Activated T-cell treated with anti-CD3 and anti-CD28 coated beads for 48 hours (primary cell): ENCODE measurements at places on chromosomes 12 and 14.

GRCh38 chr12:110123919-110124268 is 263 bp upstream of the IFT81 start:
- DNase-seq = no peak

DNA sequence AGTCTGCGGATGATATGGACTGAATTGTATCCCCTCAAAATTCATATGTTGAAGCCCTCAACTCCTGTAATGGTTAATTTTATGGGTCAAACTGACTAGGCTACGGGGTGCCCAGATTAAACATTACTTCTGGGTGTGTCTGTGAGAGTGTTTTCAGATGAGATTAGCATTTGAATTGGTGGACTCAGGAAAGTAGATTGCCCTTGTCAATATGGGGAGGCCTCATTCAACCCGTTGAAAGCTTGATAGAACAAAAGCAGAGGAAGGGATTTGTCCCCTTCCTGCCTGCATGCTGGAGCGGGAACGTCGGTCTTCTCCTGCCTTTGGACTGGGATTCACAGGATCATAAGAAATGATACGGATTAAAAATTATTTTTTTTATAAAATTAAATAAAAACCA is 84.5 kb downstream of the BBS10 start:
- DNase-seq = no peak

DNA sequence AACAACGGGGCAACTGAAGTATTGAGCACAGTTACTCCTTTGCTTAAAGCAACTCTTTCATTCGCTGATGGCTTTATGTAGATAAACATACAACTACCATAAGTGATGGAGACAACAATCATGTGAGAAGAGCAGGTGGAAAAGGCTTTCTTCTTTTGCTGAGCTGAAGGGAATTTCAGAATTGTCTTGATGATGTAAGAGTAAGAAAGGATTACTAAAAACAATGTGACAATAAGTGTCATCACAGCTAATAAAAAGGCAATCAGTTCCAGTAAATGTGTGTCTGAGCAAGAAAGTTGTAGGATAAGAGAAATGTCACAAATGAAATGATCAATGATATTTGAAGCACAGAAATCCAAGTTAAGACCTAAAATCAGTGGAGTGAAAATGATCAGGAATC is 647 bp downstream of the OR6C70 start:
- DNase-seq = no peak

GRCh38 chr14:86675059-86675458 is 1145.1 kb downstream of the FLRT2 start:
- DNase-seq = no peak

DNA sequence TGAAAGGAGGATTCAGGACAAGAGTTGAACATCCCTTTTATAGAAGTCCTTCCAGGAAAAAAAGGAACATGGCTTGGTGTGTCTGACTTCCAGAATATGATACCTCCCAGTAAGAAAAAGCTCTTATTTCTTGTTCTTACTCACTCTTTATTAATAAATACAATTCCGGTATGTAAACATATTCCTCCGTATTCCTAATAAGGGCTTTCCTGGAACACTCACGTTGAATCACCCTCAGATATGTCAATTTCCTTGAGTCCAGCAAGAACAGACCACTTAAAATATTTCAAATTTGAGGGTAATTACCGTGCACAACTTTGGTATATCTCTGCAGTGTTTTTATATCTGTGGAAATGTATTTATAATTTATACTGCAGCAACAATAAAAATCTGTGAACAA is 385.6 kb downstream of the SYT1 start:
- no peak for DNase-seq
